Tibial nerve (tissue), 4 donors: ENCODE measurements at places on chromosomes 12 and 14. TPM values are rescaled to one million over a fixed set of nuclear protein-coding genes. Genes with fewer than 3 reads are reported as not detected.

Gene BDKRB2
- total RNA-seq, result 26.8 TPM

Gene PIP4P1
- total RNA-seq, result 29.6 TPM

Gene NFE2
- total RNA-seq, result not detected

Gene KRT81
- not detected for total RNA-seq

Gene ALDH1L2
- 9.8 TPM for total RNA-seq

Gene PLXNC1
- 20.8 TPM for total RNA-seq

Gene P2RX2
- not detected for total RNA-seq

Gene TRHDE
- 0.98 TPM for total RNA-seq

GRCh38 chr12:128969480-128970055, 116.3 kb downstream of the GLT1D1 start:
- no peak for DNase-seq

GRCh38 chr14:99159341-99160340, 112.4 kb downstream of the BCL11B start:
- DNase-seq, result no peak

- DNase-seq, result no peak
Observed at GRCh38 chr12:71610031-71610795, 53.4 kb downstream of the ZFC3H1 start.

DNA sequence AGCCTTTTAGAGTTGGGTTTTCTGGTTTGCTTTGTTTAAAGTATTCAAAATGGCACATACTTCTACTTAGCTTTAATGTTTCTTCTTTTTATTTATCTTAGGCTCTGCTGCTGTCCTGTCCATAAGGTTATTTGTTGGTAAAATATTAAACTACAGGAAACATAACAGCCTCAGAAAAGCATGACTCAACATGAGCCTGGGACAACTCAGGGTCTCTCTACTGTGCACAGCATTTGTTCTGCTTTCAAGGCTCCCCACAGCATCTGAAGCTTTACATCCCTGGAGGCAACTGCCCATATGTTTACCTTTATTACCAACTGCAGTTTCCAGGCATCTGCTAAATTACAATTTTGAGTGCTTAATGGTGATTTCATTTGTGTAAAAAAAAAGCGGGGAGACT, 954.2 kb upstream of the FBXO33 start:
- no peak for DNase-seq

- no peak for DNase-seq
Observed at GRCh38 chr14:21192447-21192822, 36.6 kb upstream of the OR5AU1 start.

- no peak for DNase-seq
Observed at GRCh38 chr12:119182701-119183493, 4.2 kb downstream of the HSPB8 start.

DNA sequence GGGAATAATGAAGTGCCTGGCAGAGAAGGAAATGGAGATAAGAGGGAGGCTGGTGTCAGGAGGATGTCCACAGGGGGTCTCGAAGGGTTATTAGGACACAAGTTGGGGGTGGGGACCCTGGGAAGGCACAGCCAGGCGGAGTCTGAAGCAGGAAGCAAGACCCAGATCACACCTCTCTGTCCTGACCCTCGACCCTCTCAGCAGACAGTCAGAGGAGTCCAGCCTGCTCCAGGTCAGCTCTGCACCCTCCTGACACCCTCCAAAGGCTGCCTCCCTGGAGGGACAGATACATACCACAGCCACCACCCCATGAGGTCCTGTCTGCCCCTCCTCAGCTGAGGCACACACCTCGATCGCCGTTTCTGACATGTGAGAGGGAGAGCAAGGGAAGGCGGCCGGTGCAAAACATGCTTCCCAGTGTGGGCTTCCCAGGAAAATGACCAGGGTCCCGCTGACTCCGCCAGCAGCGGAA, 9.0 kb downstream of the BCL11B start:
- DNase-seq, result no peak

- no peak for DNase-seq
Observed at GRCh38 chr12:47885012-47885501, 19.7 kb downstream of the VDR start.

DNA sequence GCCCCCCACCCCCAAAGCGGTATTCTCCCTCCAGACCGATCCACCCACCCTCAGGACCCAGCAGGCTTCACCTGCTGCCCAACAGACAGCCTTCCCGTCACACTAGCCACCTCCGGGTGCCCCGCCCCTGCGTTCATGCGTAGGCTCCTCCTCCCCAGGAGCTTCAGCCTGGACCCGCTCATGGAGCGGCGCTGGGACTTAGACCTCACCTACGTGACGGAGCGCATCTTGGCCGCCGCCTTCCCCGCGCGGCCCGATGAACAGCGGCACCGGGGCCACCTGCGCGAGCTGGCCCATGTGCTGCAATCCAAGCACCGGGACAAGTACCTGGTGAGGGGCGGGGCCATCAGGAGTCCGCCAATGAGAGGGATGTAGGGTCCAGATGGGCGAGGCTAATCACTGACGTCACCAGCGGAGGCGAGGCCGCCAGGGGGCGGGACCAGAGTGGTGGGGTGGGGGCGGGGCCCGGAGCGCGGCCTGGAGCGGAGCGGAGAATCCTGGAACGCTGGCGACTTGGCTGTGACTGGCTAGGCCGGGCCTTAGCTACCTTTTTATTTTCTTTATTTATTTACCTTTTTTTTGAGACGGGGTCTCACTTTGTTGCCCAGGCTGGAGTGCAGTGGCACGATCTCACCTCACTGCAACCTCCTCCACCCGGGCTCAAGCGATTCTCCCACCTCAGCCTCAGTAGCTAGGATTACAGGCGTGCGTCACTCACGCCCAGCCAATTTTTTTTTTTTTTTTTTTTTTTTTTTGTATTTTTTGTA, 4.4 kb downstream of the TNS2 start:
- DNase-seq, result peak; percentile 94

DNA sequence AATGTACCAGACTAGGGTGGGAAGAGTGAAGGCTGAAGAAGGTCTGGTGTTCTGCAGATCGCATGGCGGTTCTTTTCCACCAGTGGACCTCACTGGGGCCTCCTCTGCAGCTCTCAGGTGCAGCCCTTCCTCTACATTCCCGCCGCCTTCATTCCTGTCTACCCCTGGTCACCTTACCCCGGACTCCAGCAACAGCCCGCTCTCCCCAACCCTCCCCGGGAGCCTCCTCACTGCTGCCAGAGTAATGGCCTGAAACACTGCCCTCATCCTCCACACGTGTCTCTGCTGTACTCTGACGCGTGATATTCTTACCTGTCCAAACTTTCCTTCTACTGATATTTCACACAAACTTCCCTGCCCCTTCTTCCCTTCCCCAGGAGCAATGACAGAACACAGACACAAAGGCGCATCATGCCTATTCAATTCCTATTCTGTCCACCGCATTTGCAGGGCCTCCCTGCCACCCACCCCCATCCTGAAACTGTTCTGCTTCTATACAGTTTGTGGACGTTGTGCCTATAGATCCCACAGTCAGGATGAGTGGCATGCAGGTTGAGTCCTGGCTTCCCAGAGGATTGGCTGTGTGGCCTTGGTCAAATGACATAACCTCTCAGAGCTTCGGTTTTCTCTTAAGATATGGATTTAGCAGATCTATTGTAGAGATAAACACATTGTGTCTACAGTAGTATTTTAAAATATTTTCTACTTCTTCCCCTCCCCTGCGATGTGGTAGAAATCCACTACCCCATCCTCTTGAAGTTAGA, 1.7 kb upstream of the NUAK1 start:
- no peak for DNase-seq

DNA sequence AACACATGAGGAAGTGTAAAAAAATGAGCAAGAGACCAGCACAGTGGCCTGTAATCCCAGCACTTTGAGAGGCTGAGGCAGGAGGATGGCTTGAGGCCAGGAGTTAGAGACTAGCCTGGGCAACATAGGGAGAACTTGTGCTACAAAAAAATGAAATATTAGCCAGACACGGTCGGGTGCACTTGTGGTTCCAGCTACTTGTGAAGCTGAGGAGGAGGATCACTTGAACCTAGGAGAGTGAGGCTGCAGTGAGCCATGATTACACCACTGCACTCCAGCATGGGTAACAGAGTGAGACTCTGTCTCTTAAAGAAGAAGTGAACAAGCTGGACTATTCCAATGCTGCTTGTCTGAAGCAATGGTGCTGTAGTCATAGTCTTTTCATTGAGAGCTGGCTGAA, 36.3 kb upstream of the MAP3K9 start:
- no peak for DNase-seq

GRCh38 chr12:50825372-50825838, 17.3 kb upstream of the TMPRSS12 start:
- DNase-seq, result no peak

GRCh38 chr12:111440631-111441030, 34.9 kb downstream of the SH2B3 start:
- DNase-seq, result no peak

- no peak for DNase-seq
Observed at GRCh38 chr14:66085665-66086064, 400.5 kb upstream of the CCDC196 start.

GRCh38 chr12:100476013-100476751, 2.5 kb downstream of the NR1H4 start:
- no peak for DNase-seq

DNA sequence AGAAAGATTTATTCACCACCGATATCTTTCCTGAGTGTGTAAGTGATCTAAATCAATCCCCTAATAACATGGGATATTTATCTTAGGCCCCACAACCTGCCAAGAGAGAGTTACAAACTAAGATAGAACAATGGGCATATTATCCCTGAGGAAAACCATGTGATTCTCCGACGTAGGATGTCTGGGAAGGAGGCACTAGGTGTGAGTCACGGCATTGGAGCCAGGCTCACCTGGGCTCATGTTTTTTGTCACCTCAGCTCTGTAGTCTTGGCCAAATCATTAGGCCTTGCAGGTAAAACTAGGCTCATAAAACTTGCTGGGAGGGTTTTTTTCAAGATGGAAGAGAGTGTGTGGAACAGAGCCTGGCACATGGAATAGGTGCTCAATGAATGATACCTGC, 129.7 kb upstream of the PLEKHG7 start:
- no peak for DNase-seq

GRCh38 chr14:21302013-21302835, 22.3 kb downstream of the RPGRIP1 start:
- no peak for DNase-seq

DNA sequence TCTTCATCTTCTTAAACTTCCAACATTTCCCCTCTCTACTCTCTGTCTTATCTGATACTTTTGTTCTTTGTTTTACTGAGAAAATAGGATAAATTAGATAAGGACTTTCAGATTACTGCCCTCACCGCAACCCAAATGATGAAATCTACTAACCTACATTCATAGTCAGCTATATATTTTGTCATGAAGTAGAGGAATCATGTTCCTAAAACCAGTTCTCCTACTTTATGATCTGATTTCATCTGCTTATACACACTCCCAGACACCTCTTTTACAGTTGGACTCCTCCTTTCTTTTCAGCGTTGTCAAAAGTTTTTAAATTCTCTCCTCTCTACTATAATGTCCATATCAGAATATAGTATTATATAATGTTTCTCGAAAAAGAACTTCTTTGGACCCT, 29.7 kb downstream of the MGAT4C start:
- no peak for DNase-seq

DNA sequence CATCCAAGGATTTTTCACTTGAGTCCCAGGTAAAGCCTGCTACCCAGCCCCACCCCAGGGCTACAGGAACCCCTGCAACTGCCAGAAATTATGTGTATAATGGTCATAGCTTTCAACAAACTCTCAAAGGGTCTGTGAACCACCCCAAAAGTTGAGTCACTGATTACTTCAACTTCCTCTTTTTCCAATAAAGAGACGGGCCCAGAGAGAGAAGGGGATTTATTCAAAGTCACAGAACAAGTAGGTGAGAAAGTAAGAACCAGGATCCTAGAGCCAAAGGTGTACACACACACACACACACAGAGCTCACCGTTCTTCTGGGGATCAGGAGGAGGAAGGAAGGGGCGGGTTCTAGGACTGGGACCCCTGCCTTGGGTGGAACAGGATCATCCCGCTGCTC, 4.8 kb upstream of the ITPK1 start:
- no peak for DNase-seq

- no peak for DNase-seq
Observed at GRCh38 chr14:68606176-68606575, 186.7 kb downstream of the ZFP36L1 start.

DNA sequence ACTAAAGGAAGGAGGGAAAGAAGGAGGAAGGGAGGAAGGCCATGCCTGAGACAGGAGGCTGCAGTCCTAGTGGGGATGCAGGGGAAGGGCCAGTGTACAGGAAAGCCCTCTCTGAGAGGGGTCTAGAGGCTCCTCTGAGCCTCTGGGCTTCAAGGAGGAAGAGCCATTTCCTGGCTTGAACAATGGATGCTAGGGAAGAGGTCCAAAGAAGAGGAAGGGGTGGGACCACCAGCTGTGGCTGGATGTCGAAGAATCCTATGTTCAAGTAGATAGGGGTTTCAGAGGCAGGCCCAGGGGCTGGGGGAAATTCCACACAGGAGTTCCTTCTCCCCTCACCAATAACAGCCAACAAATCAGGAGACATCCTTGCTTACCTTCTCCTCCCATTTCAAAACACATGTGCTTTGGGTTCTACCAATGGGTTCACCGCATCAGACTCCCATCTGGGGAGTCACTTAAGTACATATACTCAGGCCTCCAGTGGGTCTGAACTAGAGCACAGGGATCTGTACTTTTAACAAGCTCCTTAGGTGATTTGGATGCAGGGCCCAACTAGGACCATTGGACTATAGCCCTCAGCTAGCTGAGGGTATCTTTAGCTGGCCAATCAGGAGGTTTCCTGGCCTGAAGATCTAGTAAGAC, 32.4 kb downstream of the PRPF40B start:
- DNase-seq, result no peak

DNA sequence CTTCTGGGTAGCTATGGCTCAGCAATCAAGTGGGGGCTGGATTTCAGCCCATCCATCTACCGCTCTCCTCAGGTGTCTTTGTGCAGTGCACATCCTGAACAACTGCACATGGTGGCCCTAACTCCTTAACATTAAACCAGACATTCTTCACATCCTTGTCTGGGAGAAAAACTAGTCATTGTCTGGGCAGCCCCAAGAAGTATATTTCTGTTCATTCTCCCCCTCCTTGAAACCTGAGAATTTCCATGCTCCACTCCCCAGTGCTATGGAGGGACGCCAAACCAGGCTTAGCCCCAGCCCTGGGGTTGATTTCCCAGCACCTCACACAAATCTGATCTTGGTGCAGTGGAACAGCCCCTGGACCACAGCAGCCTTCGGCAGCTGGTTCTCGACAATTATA, 13.4 kb downstream of the MYL2 start:
- DNase-seq, result no peak

DNA sequence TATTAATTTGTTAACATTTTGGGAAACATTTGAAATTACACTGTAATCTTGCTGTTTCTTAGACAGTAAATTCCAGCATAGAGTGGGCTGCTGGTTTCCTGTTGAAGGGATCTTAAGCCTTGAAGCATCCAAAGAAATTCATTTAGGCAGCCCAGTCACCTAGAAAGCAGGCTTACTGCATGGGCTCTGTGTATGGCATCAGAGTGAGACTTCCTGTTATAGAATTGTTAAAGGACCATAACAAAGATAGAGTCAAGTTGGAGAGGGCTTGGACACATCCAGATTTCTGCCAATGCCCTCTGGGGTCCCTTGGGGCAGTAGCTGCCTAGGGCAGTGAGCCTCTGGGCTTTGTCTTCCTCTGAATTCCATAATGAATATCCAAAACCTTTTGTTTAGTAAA, 149.2 kb downstream of the DYRK2 start:
- no peak for DNase-seq

GRCh38 chr12:66047411-66048021, 83.0 kb downstream of the LLPH start:
- DNase-seq, result no peak

GRCh38 chr12:58067610-58068387, 126.4 kb downstream of the ATP23 start:
- no peak for DNase-seq

GRCh38 chr12:52081263-52081733, 1.8 kb downstream of the SMIM41 start:
- no peak for DNase-seq
